ENCODE measurements at places on chromosomes 1 and 21.

- no peak for DNase-seq
These were observed 10.8 kb downstream of the IL24 start for GRCh38 chr1:206908038-206908437.

DNA sequence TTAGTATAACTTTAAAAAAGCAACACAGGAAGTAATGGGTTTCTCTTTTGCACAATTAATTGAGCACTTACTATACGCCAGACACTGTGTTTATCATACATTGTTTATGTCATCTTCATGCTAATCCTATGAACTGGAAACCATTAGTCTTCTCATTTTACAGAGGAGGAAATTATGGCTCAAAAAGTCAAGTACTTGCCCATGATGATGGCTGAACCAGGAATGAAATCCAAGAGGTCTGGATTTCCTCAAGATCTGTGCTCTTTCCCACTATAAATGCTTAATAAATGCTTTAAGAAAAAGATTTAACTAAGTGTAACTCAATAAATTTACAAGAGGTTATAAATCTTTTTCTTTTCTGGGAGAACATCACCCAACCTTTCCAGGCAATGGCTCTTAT lies 303.7 kb upstream of the RRP15 start:
- DNase-seq = no peak

DNA sequence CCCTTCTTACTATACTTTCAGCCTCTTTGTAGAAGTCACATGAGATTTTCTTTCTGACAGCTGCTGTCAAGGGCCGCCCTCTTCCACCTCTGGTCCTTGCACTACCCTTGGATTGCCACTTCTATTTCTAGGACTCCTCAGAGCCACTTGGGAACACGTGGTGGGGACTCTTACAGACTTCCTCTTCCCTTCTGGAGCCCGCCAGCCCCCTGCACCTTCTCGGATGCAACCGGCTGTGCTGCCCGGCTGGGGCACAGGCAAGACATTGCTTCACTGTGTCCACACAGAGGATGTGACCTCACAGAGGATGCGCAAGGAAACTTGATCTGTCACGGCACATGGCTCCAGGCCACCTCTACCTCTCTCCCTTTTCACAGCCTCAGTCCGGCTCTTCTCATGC lies 2.4 kb upstream of the IKBKE start:
- no peak for DNase-seq

- DNase-seq = no peak
These were observed 28.3 kb upstream of the ZNF326 start for GRCh38 chr1:89966656-89967055.

GRCh38 chr21:38384675-38385426 lies 113.4 kb downstream of the ERG start:
- DNase-seq = no peak

GRCh38 chr1:25799935-25800702 lies at the start of gene SELENON:
Gene SELENON (plus strand): TSS chr1:25800193. CDS start chr1:25800231, 38 bp downstream.
- no peak for DNase-seq

- DNase-seq = no peak
These were observed 16.4 kb downstream of the KNCN start for GRCh38 chr1:46535063-46535462.

- DNase-seq = no peak
These were observed 47.4 kb downstream of the CAPZB start for GRCh38 chr1:19437891-19438294.

DNA sequence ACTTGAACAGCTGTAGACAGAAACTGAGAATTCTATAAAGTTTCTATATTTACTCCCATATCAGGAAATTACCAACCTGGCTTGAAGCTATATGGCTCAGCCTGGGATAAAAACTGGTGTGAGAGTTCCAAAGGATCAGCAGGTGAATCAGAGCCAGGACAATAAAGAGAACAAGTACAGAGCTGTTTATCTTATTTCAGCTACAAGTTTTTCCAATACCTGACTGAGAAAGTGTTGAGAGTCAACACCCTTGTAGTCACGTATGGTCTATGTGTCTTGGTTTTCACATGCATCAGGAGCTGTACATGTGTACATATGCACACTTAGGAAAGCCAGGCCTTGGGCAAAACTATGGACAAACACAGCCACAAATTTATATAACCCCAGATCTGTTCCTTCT lies 40.7 kb upstream of the CXADR start:
- no peak for DNase-seq

GRCh38 chr1:231665101-231665500 lies 38.5 kb downstream of the DISC1 start:
- no peak for DNase-seq

- no peak for DNase-seq
These were observed at the start of gene AVPR1B for GRCh38 chr1:206117151-206117948. Gene AVPR1B (minus strand): TSS chr1:206117388. CDS start chr1:206116890, 498 bp downstream.

- no peak for DNase-seq
These were observed 36.7 kb downstream of the AGL start for GRCh38 chr1:99886841-99887240.

GRCh38 chr1:246005067-246005466 lies 502.0 kb downstream of the SMYD3 start:
- DNase-seq = no peak

- DNase-seq = no peak
These were observed 119.5 kb upstream of the CSF3R start for GRCh38 chr1:36602184-36602583.

DNA sequence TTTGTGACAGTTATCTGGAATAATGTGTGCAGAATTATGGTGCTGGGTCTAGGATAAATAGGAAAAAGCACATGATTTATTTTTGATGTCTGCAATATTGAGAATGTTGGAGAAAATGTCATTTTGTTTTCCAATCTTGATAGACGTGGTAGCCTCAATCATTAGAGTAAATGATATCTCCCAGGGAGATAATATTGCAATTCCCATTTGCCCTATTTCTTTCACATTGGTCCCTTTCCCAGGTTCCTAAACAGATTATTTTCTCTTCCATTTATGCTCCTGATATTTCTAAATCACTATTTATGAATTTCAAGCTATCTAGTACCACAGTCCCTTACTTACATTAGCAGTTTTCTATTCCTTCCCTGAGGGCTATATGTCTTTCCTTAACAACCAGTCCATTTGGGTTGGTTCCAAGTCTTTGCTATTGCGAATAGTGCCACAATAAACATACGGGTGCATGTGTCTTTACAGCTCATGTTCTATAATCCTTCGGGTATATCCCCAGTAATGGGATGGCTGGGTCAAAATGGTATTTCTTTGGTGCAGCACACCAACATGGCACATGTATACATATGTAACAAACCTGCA lies 447.3 kb downstream of the PLA2G4A start:
- DNase-seq = no peak

DNA sequence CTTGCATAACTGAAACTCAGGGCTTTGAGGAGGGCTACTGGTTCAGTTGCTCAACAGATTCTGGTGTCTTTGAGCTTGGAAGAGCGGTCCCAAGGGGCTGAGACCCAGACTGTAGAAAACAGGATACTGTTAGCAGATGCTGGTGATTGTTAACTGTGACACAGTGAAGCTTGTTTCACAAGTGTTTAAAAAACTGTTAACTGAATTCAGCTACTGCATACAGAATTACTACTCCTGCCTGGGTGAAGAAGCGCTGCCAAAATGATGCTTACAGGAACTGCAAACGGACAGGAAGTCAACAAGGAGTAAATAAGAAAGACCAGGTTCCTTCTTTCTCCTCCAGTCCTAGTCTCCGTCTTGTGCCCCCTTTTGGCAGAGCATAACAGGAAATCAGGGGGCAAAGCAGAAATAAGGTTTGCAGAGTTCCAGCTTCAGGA lies 195.3 kb upstream of the USP25 start:
- DNase-seq = no peak

Measured in stimulated activated CD8-positive, alpha-beta memory T cell treated with anti-CD3 and anti-CD28 coated beads, Interleukin-2, amount 100 ng/mL, for 1 hour (primary cell).